Activated CD4-positive, alpha-beta T cell treated with anti-CD3 and anti-CD28 coated beads, Interleukin-2, amount 50 U/mL, for 4 hours (primary cell): ENCODE measurements at places on chromosomes 7 and 10.

GRCh38 chr10:131145756-131146155 lies 165.8 kb downstream of the TCERG1L start:
- no peak for DNase-seq

GRCh38 chr7:7720750-7721621 lies 2.6 kb upstream of the RPA3 start:
- no peak for DNase-seq

GRCh38 chr10:33248638-33249037 lies 85.8 kb downstream of the NRP1 start:
- DNase-seq = no peak

DNA sequence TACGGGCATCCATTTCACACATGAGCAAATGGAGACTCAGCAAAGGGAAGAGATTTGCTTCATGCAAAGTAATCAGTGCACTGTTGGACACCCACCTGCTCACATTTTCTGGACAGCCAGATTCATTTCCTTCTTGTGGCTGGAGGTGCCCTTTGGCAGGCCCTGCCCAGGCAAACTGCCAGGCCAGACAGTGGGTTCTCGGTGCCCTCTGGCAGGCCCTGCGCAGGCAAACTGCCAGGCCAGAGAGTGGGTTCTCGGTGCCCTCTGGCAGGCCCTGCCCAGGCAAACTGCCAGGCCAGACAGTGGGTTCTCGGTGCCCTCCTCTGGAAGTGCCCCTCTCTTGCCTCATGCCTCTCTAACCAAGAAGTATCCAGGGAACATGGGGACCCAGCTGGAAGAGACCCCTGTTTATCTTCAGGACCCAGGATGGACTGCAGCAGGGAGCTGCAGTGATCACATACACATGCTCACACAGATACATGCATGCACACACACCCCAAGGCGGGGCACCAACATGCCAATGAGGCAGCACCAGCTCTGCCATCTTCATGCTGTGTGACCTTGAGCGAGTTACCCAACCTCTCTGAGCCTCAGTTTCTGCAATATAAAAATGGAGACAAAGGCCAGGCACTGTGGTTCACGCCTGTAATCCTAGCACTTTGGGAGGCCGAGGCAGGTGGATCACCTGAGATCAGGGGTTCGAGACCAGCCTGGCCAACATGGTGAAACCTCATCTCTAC lies 67.1 kb downstream of the OAT start:
- DNase-seq = no peak
